CD4-positive, alpha-beta T cell treated with Interleukin-1 beta for 1 hour (primary cell): ENCODE measurements at places on chromosomes 5 and 9.

- DNase-seq: no peak
Measured at GRCh38 chr9:119284118-119284517, 85.1 kb downstream of the BRINP1 start.

- DNase-seq: no peak
Measured at GRCh38 chr9:75946766-75947165, 56.3 kb downstream of the PCSK5 start.

DNA sequence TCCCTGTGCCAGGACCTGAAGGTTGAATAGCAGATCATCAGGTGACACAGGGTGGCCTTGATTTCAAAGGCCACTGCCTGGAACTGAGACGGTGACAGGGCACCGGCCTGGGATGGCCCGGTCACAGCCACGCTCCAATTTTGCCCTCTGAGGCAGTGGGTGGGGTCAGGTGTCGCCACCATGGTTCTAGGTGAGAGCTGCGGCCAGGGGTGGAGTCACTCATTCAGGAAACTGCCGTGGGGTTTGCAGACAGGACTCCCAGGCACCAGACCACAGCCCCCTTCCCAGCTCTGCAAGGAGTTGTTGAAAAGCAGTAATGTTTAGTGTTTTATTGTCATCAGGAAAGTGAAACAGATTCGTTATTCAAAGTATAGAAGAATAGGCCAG, 17.3 kb upstream of the RNU6ATAC start:
- DNase-seq: no peak

DNA sequence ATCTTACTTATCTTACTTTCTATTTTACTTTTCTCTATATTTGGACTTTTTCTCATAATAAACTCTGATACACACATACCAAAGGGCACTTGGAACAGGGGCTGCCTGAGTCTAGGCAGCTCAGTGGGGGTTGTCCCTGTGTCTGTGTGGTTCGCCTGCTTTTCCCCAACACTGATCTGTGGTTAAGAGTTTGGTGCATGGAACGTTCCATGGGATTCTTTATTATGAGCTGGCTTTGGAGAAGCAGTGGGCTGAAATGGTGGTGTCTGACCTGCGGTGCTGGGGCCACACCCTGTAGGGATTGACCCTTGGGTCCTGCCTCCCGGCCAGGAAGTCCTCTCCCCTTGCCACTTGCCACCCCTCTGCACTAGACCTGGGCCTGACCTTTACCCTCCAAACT, 47.4 kb downstream of the ANKRD33B start:
- DNase-seq: no peak

DNA sequence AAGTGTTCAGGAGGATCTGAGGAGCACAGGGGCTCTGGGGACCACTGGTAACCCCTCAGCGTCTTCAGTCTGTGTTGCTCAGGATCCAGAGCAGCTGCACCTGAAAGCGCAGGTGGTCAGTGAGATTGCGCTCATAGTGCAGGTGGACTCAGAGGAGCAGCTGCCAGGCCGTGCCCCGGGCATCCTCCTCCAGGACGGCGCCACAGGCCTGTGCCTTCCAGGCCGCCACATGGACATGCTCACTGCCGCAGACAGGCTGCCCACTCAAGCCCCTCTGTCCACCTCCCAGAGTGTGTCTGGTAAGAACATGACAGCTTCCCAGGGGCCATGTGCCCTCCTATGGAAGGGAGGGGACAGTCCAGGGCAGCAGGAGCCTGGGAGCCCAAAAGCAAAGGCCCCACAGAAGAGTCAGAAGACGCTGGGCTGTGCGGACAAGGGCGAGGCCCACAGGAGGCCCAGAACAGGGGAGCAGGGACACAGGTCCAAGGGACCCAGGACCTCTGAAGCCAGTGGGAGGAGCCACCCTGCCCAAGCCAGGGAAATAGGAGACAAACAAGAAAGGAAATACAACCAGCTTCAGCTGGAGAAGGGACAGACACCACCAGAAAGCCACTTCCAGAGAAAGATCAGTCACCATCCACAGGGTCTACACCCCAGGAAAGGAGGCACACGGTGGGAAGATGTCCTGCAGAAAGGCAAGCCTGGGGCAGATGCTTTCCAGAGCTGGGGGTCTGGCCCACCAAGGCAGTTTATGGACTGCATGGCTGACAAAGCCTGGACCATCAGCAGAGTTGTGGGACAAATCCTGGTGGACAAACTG, 5.2 kb downstream of the SPATA31E1 start:
- no peak for DNase-seq

DNA sequence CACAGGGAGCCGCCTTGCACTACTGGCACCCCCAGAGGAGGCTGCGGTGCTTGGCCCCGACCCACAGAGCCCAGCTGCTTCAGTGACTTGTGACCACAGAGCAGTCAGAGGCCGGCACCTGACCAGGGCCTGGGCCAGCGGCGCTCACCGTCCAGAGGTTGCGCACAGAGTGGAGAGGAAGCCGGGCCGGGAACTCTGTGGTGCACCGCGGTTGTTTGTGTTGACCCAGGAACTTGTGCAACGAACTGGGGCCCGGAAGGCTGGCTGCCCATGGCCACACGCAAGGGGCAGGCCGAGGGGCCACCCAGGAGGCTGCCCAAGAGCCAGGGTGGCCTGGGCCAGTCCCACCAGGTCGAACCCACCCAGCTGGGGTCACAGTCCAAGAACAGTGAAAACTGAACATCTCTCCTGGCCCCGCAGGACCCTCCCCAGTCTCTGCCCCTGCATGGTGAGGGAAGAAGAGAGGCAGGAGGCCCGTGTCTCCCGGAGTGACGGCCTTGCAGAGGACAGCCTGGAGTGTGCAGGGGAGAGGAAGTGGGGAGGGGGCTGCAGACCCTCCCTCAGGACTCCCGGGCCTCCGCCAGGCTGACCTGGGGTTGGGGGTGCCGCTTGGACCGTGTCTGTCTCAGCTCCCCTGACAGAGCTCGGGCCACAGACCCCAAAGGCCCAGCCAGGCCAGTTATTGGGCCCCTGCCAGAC, 42.8 kb upstream of the EGFL7 start:
- peak; percentile 68 for DNase-seq

DNA sequence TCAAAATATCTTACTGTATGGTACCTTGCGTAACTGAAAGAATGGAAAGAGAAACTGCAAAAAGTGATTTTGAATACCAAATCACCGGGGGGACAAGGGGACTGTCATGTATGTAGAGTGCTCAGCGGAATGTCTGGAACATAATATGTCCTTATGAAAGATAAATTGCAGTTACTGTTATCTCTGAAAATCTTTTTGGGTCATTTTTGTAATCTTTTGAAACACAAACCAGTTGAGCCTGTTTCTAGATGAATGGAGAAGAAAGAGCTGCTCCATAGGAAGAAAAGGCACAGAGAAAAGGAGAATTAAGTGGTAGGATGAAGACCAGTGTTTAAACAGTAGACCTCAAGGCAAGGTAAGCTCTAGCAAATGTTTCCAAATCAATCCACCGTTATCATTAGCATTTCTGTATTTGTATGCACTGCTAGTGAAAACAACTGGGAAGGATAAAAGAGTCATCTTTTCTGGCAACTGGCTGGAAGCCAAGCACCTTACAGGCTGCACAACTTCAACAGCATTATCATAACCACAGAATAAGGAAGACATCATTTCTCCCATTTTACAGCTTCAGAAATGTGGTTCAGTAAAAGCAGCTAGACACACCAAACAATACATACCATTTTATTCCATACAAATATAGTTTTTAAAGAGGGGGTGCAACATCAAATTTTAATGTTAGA, 158.5 kb downstream of the TRPM3 start:
- DNase-seq: no peak

- DNase-seq: no peak
Measured at GRCh38 chr9:70635790-70636189, 221.3 kb upstream of the KLF9 start.

DNA sequence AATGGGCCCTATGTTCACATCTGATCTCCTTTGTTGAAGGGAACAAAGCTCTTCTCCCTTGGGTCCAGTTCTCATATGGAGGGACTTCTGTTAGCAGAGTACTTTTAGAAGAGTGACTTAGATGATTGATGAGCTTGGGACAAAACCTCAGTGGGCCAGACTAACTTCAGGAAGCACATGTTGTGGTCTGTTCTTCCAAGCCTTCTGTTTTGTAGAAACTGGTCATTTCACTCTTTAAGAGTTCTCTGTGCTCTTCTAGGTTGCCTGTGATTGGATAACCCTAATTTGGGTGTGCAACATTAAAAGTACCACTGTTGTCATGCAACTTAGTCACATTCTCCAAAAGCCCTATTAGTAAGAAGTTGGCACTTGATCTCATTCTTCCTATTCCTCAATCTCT, 183.5 kb upstream of the ACO1 start:
- no peak for DNase-seq

- no peak for DNase-seq
Measured at GRCh38 chr9:99511723-99512122, 289.6 kb downstream of the SEC61B start.

GRCh38 chr5:32581010-32581785, 4.2 kb upstream of the SUB1 start:
- DNase-seq: no peak

- no peak for DNase-seq
Measured at GRCh38 chr9:128638580-128638979, 18.1 kb downstream of the DYNC2I2 start.

DNA sequence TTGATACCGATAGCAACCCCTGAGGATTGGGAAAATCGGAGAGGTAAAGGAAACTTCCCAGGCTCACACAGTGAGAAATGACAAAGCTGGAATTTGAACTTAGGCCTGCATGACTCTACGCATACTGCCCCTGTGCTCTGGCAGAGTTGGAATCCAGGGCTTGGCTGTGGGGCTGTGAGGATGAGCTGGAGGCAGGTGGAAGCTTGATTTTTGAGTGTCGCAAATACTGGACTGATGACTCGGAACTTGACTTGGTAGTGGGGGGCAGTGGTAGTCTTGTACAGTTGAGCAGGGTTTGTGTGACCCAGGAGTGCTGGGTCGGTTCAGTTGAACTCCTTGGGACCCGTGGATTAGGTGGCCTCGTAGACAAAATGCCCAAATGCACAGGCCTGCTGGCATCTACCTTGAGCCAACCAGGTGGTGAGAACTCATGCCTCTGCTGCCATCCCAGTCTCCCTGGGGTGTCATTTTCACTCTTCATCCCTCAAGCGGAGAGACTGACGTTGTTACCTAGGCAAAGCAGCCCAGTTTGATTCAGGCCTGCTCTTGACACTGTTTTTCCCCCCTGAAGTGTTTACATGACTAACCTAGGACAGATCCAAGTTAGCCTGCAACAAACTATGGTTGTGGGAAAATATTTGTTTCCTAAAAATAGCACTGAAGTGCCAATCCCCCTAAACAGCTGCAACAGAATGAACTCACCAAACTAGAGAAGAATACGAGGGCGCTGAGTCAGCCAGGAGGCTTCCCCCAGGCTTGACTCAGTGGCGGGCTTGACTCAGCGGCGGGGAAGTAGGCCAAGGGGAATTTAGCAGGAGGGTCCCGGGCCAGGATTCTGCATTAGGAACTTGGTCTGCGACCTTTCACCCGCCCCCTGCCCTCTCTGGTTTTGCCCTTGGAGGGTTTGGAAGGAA, 45.7 kb upstream of the ORM1 start:
- DNase-seq: no peak

GRCh38 chr9:105416840-105417239, 31.0 kb upstream of the FSD1L start:
- no peak for DNase-seq
